ENCODE measurements at places on chromosomes 13 and 19. TPM values are rescaled to one million over a fixed set of nuclear protein-coding genes. Genes with fewer than 3 reads are reported as not detected.

DNA sequence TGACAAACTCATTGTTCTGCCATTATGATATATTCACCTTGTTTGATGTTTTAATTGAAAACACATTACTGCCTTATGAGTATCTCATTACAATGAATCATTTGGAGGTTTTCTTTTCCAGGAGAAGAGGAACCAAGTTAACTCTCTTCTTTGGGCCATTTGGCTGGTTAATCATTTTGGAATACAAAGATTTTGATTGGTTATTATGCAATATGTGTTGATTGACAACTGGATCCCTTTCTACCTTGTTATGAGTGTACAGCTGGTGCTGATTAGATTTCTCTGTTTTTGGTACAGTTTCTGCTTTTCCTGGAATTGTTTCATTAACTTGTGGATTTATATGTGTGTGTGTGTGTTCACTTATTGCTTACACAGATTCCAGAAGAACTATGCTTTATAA lies 49.2 kb upstream of the RGCC start:
- no peak for DNase-seq

DNA sequence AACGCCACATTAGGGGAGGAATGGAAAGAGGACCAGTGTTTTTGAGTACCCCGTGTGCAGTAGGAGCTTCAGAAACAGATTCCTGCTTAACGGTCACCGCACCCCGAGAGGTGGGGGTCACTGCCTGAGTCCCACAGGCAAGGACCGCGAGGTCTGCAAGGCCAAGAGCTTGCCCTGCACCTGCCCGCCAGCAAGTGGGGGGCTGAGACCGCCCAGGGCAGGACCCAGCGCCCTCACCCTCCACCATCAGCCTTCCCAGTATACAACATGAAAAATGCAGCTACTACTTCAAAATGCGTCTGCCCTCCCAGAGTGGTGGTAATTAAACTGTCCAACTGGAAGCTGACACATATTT lies 44.9 kb downstream of the COL4A1 start:
- DNase-seq = no peak

- no peak for DNase-seq
Observed at GRCh38 chr13:90477216-90477615, 870.3 kb upstream of the MIR17HG start.

DNA sequence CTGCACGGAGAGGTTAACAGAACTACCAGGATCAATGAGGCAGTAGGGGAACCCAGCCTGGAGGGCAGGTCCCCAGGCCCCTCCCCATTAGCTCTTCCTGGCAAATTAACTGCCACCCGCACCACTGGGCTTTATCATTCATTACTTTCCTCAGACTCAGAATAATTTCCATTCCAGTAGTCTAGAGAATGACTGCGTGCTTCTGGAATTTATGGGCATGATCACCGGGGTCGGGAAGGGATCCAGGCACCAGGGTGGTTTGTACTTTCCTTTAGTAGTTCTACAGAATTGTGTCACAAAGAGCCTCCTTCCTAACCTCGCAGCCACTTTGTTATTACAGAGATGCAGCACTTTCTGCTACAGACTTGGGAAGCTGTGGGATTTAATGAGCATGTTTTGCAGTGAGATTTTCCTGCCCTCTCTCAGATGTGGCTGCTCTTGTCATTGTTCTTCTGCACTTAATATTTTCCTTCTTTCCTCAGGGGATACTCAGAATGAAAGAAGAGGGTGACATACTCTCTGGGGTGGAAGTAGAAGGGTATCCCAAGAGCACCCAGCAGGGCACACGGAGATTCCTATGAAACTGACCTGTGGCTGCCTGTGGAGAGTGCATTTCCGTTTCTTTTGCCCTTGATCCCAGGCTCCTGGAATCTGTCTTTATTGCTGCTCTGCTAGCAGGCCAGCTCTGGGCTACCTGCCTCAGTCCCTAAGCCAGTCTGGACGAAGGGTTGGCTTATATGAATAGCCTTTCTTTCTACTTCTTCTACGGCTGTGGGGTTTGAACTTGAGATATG lies 285.0 kb upstream of the SLC10A2 start:
- no peak for DNase-seq

- no peak for DNase-seq
Observed at GRCh38 chr13:26946684-26947343, 186.2 kb upstream of the GPR12 start.

GRCh38 chr19:50383001-50383851 lies 921 bp upstream of the POLD1 start:
- DNase-seq = no peak

The RNASEH2B gene
- 52.3 TPM for total RNA-seq

The CNN1 gene
- 0.25 TPM for total RNA-seq

The SNRPA gene
- total RNA-seq = 234 TPM

The CNFN gene
- total RNA-seq = not detected

The PINLYP gene
- total RNA-seq = 2.2 TPM

The VSIG10L gene
- total RNA-seq = 1.8 TPM
